Ovary (tissue), 10 donors: ENCODE measurements at places on chromosomes 12 and 14.
A peak's percentile ranks its signal among the peaks of the same experiment; 100 is the strongest.

- no peak for DNase-seq
Measured at GRCh38 chr12:19657118-19657731, 217.9 kb downstream of the AEBP2 start.

DNA sequence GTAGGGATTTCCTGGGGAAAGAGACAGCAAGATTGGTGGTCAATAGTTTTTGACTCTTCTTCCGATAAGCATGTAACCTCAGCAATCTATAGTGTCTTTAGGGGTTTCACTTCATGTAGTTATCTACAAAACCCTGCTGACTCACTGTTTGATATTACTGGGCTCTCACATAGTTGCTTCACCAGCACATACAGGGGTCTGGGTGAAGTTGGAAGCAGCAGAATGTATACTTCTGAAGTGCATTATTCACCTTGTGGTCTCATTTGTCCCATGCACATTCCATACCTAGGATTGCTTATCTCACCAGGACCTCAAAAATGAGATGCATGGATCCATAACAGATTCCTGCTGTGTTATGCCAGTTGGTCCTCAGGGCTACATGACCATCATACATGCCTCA, 280.0 kb downstream of the LRIG3 start:
- no peak for DNase-seq

- DNase-seq = no peak
Measured at GRCh38 chr12:88993651-88994050, 358.6 kb downstream of the DUSP6 start.

DNA sequence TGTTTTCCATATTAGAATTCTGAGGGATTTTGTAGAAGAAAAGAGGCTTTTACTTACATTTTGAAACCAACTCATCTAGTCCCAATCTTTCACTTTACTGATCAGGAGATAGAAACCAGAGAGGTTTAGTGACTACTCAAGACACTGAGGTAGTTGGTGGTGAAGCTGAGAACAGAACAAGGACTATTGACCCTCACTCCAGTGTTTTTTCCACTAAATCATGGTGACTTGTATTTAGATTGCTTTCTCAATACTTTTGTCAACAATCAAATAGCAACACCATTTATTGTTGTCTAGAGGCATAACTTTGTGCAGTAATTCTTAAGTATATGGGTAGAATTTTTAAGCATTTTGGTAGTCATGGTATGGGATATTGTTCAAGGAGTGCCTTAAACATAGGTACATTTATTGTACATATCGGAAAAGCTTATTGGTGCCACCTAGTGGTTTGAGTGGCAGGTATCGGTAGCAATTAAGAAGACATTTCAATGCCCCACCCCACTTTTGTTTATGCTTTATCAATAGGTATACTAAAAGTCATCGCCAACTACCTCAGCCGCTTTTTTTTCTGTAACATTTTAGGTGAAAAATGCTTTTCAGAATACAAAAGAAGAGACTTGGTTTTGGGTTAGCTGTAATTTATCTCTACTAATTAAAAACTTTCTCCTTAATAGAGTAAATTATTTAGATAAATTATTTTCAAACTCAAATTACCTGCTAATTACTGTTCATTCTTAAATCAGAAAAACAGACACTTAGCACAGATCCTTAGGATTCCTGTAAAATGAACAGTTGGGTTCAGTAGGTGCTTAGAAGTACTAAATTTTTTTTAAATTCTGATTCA, 47.3 kb upstream of the PAWR start:
- peak; percentile 33 for DNase-seq

DNA sequence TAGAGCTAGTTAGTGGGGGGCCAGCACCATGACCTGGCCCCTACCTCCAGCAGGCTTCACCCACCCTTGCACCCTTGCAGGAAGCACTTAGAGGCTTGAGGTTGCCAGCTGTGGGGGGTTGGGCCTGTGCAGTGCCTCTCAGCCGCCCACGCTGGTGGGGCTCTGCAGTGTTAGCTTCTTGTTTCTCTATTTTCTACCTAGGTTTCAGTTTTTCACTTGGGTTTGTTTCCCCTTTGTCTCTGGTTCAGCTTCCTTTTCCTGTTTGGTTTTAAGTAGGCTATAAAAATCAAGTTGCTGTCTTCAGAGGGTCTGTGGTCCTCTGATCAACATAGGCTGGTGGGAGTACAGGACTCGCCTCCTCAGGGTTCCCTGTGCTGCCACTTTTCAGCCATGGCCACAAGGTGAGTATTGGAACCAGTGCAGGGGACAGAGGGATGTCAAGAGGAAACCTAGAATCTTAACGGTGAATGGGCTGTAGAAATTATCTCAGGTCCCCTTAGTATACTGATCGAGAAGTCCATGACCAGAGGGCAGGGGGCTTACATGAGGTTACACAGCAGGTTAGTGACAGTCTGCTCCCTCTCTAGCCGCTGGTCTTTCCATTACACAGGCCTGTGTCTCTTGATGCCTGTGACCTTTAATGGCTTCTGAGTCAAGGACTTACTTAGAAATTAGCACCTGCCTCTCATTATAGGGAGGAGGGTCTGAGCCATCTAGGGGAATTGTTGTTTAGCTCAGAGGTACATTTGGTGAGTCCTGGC, at the start of gene EVL:
EVL (plus strand) TSS at position 312 of the 761 bp plus-strand sequence; CDS start at position 391, 79 bp downstream.
- DNase-seq = no peak

- no peak for DNase-seq
Measured at GRCh38 chr12:57603324-57603723, 1.3 kb upstream of the DTX3 start.

DNA sequence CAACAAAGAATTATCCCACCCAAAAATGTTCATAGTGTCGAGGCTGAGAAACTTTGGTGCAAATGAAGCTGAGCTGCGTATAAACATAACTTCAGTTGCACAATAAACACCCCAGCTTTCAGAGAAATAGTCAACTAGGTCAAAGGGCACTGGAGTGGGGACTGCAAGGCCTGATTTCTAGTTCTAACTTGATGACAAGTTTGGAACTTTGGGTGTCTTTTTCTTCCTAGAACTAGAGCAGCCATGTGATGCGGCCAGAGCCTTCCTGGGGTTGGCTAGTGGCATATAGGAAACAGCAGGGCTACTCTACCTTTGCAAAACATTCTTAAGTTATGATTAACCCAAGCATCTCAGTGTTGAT, 298.4 kb upstream of the AMIGO2 start:
- no peak for DNase-seq

DNA sequence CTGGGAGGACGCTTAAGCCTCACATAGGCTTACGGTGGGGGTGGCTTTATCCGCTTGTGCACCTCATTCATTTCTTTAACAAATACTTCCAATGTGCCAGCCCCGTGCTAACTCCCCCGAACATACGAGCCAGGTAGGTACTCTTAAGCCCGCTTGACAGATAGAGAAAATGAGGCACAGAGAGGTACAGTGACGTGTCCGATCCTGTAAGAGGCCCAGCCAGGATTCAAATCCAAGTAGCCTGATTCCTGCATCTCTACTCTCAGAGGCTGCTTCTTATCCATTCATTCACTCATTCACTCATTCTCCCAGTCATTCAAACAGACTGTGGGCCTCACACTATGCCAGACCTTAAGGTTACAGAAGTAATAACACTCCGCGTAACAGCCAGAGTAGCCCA, 477 bp downstream of the OAS3 start:
- no peak for DNase-seq

DNA sequence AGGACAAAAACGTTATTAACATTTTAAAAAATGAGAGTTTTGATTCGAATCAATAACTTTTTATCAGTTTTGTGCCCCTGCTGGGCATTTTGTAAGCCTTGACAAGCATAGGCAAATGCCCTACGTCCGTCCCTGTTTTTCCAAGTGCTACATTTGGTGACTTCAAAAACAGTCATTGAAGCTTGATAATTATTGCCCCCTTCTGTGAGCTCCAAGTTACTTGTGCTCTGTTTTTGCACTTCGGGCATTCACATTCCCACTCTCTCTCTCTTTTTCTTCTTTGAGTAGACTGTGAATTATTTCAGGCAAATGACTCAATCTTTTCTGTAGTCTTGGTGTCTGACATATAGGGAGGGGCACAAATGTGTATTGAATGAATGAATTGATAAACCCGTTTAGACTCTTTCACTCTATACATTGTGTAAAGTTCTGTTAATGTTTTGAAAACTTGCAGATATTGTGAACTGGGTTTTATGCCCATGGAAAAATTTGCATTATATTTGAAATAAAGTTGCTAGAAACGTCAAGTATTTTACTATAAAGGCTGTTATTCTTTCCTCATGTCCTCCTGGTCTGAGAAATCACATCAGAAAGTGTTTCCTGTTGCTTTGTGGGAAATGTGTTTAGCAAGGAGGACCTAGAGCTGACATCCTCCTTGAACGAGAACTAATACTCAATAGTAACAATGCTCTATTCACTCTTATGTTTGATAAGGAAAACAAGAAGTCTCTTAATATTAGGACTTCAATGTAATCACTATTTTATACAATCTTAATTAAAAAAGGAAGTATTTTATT, 1.4 kb downstream of the APAF1 start:
- DNase-seq = no peak

- no peak for DNase-seq
Measured at GRCh38 chr12:132711080-132711843, 620 bp downstream of the PGAM5 start.

DNA sequence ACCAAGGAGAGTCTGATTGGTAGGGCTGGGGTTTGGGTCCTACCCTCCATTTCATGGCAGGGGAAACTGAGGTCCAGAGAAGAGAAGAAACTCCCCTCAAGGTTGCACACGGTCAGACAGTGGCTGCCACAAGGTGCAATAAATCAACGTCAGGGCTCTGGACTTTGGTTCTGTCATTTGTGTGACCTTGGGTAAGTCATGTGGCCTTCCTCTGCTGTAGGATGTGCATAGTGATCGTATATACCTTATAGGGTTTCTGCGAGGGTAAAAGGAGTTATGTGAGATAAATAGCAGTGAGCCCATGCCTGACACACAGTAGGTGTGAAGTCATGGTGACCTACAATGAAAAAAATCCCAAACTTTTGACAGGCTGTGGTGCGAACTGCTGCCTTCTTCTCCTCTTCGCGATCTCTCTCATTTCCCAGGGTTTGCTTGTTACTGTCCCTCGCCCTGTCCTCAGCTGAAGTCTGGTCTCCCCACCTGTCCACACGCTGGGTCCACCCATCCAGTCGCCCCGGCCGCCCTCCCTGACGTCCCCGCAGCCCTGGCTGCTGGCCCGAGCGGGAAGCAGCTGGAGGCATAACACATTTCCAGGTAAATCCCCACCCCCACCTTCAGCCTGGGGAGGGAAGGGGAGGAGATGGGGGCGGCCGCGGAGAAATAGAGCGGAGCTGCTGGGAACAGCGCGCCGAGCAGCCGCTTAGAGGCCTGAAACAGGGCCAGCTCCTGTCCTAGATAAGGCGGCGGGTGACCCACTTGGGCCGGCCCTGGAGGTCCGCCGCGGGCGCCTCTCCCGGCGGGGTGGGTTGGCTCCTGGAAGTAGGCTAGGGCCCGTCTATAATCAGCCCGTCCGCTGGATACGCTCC, 1.8 kb upstream of the FAM222A start:
- peak; percentile 53 for DNase-seq

DNA sequence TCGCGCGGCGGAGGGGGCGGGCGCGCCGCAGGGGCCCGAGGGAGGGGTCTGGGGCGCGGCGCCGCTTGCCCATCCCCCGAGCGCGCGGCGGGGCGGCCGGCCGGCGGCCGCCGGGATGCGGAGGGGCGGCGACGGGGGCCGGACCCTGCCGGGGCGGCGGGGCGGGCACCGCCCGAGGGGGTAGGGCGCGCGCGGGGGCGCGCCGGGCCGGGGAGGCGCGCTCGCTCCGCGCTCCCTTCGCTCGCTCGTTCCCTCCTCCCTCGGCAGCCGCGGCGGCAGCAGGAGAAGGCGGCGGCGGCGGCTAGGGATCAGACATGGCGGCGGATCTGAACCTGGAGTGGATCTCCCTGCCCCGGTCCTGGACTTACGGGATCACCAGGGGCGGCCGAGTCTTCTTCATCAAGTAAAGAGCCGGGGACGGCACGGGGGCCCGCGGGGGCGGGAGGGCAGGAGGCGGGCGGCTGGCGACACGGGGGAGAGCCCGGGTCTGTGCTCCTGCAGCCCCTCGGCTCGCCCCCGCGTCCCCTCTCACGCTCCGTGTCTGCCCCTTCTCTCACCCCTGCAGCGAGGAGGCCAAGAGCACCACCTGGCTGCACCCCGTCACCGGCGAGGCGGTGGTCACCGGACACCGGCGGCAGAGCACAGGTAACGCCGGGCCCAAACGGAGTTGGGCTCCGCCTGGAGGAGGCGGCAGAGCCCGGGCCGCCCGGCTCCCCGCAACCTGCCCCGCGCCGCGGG, at the start of gene PLEKHA5:
PLEKHA5 (plus strand) TSS at position 248 of the 738 bp plus-strand sequence; CDS start at position 315, 67 bp downstream.
- DNase-seq = peak; percentile 81

- DNase-seq = no peak
Measured at GRCh38 chr12:68958322-68958721, 25.4 kb upstream of the CPM start.

DNA sequence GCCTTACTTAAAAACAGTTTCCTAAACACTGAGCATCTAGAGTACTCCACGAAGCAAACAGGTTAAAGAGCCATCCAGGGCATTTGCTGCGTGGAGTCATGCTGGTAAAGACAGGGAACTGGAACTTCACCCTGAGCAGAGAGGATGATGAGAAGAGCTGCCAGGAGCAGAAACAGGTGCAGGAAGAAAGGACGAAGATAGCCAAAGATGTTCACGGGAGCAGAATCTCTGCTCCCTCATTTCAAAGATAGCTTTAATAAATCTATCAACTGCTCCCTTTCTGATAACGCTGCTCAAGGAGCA, 280.8 kb upstream of the FKBP4 start:
- DNase-seq = no peak

- peak; percentile 63 for DNase-seq
Measured at GRCh38 chr14:63938198-63939005, 85.6 kb downstream of the SYNE2 start.

DNA sequence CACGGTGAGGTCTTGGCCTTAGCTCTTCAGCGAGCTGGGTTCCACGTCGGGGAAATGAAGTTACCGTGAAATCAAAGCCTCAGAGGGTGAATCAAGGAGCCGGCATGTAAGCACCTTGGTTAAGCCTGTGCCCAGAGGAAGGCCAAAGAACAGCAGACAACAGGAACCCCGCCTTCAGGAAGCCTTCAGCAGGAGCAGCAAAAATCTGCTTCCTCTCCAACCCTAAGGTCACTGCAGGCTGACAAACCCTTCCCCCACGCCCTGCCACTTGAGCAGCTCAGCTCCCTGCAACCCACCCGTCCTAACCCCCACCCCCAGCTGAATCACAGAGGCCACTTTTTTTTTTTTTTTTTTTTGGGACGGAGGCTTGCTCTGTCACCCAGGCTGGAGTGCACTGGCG, 72.9 kb upstream of the LTA4H start:
- no peak for DNase-seq

- no peak for DNase-seq
Measured at GRCh38 chr14:105389976-105390848, 8.1 kb upstream of the TEX22 start.

GRCh38 chr12:69679119-69679518, 20.0 kb downstream of the BEST3 start:
- no peak for DNase-seq

GRCh38 chr12:112590281-112590680, 171.5 kb downstream of the PTPN11 start:
- no peak for DNase-seq

- DNase-seq = no peak
Measured at GRCh38 chr14:99357916-99358390, 86.0 kb upstream of the BCL11B start.

GRCh38 chr12:81888106-81888740, 129.1 kb upstream of the PPFIA2 start:
- DNase-seq = no peak
